MM.1S (cell line): ENCODE measurements at places on chromosomes 3 and 15.

GRCh38 chr3:14238356-14238755 is 59.7 kb downstream of the LSM3 start:
- DNase-seq, result no peak

- peak; percentile 33 for DNase-seq
Measured at GRCh38 chr3:156253150-156253549, 132.8 kb downstream of the KCNAB1 start.

GRCh38 chr3:39228496-39228895 is 36.1 kb upstream of the XIRP1 start:
- DNase-seq, result no peak

DNA sequence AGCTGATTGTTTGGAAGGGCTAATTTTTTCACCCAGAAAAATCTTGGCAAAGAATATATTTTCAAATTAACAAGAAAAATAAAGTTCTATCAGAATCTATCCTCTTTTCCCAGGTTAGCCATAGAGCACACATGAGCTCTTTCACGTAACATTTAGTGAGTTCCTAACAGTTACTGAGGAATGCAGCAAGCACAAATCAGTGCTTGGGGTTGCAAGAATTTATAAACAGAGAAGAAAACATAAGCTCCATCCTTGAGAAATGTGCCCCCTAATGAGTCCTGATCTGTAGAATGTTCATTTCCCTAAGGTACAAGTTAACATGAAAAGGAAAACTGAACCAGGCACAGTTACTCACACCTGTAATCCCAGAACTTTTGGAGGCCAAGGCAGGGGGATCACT is 13.9 kb downstream of the EOGT start:
- no peak for DNase-seq

DNA sequence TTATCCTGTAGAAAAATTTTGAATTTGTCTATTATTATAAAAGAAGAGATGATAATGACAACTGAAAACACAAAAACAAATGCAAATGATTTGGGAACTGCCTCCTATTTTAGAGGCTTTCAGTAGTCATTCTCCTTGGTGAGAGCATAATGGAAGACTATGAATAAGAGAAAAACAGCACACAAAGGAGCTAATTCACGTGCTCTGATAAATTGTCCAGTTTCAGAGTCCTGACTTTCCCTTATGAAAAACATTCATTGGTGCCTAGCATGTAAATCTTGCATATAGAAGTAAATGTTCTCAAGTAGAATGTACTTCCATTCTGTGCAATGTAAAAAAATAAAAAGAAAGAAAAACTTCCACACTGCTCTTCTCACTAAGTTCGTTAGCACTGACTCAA is 206.1 kb downstream of the IL5RA start:
- no peak for DNase-seq

DNA sequence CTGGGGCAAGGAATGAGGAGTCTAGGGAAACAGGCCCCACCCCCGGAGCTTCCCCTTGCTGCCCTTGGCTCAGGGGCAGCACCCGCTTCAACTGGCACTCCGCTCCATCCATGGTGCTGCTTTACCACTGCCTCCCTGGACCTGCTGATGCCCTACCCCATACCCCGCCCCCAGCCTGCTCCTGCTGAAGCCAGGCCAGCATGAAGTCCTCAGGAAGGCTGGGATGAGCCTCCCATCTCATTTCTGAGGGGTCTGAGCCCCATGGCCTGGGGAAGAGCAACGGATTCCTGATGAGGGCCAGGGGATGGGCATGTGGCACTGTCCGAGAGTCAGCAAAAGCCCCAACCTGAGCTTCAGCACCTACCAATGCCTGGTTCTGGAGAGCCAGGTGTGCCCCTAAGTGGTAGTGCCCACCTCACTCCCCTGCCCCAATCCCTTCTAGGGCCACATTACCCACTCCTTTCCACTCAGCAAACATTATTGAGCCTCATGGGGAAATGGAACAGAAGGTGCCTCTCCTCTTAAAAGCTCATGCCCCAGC is 21.0 kb downstream of the SEC61A1 start:
- no peak for DNase-seq

DNA sequence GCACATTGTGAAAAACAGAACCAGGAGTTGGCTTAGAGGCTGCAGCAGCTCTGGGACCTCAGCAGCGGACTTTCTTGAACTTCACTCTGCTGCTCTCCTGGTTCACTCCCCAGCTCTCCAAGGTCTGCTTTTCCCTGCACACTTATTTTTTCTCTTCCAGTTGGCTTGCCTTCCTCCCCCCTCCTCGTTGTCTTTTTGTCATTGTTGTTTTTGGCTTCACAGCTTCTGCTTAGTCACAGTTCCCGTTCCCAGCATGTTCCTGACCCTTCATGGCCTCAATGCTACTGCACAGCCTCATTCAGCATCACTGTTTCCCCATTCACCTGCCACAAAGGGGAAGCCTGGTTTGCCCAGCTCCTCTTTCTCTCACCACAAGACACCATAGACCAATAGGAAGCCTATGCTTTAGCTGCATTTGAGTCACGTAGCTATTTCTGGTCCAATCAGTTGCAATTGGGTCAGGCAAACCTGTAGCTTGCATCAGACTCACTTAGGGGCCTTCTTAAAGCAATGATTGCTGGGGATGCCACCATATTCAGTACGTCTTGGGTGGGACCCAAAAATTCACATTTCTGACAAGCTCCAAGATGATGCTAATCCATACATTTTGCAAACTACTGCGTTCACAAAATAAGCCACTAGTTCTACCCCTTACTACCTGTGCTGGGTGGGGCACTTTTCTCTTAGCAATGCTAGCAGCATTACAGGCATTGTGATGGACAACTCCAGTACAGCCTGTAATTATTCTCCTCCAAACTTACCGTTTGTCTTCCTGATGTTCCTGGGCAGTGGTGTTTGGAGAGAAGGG is 7.8 kb upstream of the SUMF1 start:
- DNase-seq, result no peak

GRCh38 chr3:45125550-45126026 is 20.6 kb downstream of the CDCP1 start:
- DNase-seq, result peak; percentile 44

- no peak for DNase-seq
Measured at GRCh38 chr3:104787306-104787705, 579.4 kb upstream of the ALCAM start.

DNA sequence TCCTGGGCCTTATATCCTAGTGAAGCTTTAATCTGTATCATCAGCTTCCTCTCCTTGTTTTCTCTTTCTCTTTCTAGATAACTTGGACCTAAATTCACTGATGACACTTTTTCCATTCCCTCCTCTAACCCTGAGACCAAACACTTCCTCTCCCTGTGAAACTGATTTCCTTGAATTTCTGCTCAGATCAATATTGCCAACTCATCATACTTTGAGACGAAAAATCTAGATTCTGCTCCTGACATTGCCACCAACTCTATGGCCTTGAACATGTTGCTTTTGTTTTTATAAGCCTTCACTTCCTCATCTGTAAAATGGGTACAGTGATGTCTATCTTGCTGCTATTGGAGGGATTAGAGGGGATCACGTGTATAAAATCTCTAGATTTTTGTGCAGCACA is 42.7 kb upstream of the RASGRF1 start:
- DNase-seq, result no peak

DNA sequence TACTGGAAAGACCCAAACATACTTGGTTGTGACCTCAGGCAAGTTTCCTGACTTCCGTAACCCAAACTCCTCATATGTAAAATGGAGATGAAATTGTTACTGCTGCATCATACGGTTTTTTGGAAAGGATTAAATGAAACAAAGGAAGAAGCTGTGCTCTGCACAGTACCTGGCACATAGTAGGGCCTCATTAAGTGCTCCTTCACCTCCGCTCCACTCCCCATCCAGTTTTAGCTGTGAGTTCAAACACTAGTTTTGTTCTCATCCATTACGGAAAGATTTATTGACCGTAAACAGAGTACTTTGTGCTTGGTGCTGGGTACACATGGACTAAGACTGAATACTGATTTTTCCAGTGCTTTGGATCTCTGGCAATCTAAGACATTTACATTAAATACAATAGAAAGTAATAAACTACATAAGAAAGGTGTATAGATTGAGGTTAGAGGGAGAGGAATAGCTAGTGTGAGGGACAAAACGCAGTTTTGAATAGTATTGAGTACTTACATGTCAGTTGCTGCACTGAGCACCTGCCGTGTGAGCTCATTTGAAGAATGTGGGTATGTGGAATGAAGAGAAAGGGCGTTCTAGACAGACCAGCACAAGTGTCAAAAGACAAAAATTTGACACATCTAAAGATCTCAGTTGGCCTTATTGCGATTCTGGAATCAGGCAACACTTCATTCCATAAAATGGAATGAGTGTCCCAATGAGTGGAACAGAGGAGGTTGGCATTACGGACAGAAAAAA is 594 bp upstream of the ICE2 start:
- peak; percentile 47 for DNase-seq

- DNase-seq, result no peak
Measured at GRCh38 chr3:98213276-98213675, 46.8 kb downstream of the OR5H15 start.

- DNase-seq, result no peak
Measured at GRCh38 chr15:29569533-29570092, 252.7 kb downstream of the TJP1 start.

- peak; percentile 93 for DNase-seq
Measured at GRCh38 chr3:44729384-44729910, at the start of gene ZNF501. TSS of gene ZNF501 (plus strand) at chr3:44729635. CDS start at chr3:44734422, 4,787 bp downstream.

- peak; percentile 45 for DNase-seq
Measured at GRCh38 chr3:65623362-65623761, 415.4 kb downstream of the MAGI1 start.

- DNase-seq, result no peak
Measured at GRCh38 chr3:86961297-86961696, 29.7 kb downstream of the VGLL3 start.

DNA sequence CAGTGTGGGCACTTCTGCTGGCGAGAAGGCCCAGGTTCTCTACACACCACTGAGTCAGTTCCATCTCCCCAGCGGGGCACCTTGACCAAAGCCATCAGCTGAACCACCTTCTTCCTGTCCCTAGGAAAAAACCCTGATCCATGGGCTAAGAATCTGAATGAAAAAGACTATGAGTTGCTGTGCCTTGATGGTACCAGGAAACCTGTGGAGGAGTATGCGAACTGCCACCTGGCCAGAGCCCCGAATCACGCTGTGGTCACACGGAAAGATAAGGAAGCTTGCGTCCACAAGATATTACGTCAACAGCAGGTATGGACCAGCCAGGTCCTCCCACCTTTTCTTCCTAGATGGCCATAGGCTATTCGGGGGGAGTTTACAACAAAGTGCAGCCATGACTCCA is 29.1 kb downstream of the TF start:
- DNase-seq, result no peak
